ENCODE measurements at places on chromosomes 5 and 9. TPM values are rescaled to one million over a fixed set of nuclear protein-coding genes. Genes with fewer than 3 reads are reported as not detected.

Gene PRR16
- 0.23 TPM for total RNA-seq

Gene OBP2B
- not detected for total RNA-seq

Gene CDC20B
- total RNA-seq, result not detected

Gene RORB
- not detected for total RNA-seq

DNA sequence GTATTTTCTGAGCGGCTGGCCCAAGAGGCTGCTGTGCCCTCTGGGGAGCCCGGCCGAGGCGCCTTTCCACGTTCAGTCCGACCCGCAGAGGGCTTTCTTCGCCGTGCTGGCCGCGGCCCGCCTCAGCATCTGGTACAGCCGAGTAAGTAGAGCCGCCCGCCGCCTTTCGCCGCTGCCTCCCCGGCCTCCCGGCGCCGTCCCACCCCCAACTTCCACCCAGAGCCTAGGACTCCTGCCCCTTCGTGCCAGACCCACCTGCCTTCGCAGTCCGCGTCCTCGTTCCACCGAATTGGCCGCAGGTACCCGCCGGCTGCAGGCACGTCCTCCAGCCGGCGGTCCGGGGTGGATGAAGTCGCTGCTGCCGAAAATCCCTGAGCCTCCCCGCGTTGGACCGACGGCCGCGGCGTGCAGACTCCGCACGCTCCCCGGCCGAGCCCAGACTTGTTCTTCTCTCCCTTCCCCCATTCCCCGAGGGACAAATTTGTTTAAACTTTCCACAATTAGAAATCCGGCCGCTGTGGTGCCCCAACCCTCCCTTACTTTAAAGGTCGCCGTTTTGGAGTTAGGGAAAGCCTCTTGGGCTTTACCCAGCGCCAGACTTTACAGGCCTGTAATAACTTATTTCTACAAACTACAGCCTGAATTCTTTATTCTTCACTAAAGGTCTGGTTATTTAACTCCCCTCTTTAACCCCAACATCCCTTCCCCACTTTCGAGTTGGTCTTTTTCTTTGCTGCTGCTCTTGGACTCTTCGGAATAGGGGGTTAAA, 589 bp downstream of the RIC1 start:
- DNase-seq, result no peak

DNA sequence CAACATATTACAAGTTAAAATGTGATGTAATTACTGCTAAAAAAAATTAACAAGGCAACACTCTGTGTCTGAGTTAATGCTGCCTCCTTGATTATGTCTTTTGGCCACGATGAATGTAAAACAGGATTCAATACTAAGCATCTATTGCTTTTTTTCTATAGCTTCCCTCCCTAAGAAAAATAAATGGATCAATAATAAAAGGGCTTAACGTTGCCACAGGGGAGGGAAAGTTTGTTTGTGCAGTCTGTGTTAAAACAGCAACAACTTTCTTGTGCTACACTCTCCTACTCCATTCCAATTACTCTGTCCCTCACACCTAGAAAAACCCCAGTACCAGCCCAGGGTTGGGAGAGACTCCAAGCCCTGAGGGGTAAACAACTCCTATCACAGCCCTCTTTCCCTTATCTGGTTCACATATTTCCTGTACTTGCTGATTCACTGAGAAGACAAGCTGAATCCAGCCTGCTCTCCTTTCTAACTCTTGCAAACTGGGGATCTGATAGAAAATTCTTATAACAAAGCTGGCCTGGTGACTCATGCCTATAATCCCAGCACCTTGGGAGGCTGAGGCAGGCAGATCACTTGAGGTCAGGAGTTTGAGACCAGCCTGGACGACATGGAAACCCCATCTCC, 44.8 kb downstream of the PTPN3 start:
- DNase-seq, result peak; percentile 27

DNA sequence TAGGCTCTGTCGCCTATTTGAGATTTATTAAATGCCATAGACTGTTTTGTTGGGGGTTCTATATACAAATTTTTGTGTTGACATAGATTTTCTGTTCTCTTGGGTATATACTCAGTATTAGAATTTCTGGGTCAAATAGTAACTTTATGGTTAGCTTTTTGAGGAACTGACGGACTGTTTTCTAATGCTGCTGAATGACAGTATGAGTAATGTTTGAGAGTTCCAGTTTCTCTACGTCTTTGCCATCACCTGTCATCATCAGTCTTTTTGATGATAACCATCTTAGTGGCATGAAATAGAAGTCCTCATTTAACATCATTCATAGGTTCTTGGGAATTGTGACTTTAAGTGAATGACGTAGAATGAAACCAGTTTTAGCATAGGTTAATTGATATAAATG, 60.1 kb downstream of the CCDC171 start:
- no peak for DNase-seq

DNA sequence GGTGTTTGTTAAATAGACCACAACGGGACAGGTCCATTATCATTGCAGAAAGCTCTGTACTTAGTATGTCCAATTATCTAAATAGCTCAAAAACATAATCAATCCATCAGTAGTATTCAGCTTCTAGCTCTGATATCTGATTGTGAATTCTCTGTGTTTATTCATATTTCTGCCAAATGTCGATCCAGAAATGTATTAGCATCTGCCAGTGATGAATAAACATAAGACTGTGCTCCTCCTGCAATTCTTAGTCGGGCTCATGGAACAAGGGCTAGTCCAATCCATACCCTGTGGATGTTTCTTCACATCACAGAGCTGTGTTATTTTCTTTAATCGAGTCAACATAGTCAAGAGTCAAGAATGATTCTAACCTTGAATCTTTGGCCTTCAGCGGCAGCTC, 1612.1 kb upstream of the WWC1 start:
- no peak for DNase-seq

- no peak for DNase-seq
Observed at GRCh38 chr9:4177970-4178758, 121.7 kb downstream of the GLIS3 start.

- DNase-seq, result no peak
Observed at GRCh38 chr5:160057256-160057655, 48.3 kb downstream of the TTC1 start.

DNA sequence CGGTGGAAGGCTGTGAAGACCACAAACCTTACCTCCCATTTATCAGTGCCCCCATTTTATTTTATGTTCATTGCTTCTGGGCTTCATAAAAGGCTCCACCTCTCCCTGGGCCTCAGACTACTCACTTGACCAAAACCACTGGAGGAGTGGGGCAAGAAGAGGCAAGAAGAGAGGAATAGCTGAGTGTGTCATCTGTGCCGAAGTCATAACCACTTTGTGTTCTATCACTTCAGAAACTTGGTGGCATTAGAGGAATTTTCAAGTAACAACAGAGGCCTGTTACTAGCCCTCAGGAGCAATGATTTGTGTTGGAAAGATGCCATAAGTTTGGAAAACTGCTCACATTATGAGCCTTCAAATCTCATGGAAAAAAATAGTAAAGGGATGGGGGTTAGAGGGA, 88.7 kb upstream of the PIK3R1 start:
- no peak for DNase-seq

Measured in epithelial cell of proximal tubule (primary cell).